Colonic mucosa (tissue), 4 donors: ENCODE measurements at places on chromosomes 7 and 10. TPM values are rescaled to one million over a fixed set of nuclear protein-coding genes. Genes with fewer than 3 reads are reported as not detected.

DNA sequence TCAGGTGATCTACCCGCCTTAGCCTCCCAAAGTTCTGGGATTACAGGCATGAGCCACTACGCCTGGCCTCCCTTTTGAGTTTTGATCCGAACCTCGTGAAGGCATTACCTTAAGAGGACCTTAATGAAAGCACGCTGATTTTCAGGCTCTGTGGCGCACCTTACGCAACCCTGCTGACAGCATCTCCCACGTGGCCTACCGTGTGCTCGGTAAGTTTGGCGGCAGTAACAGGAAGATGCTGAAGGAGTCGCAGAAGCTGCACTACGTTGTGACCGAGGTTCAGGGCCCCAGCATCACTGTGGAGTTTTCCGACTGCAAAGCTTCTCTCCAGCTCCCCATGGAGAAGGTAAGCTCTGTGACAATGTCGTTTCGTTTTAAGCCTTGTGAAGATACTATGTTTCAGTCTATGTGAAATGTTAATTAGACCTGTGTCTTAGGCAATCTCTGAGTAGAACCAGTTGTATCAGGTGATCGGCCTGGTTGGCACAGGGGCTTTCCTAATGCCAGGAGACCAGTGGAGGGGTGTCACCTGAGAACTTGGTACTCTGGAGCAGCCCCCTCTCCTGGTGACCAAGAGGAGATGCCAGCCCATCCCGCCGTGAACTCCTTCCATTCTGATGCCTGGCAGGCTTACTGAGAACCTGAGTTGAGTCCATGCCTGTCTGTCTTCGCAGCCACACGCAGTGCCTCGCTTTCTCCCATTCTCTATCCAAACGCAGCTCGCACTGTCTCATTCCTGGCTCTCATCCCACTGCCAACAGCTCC, 43.5 kb downstream of the TRRAP start:
- no peak overlapping the region for H3K4me3 ChIP-seq
- peaks cover 20% of the 10 kb centered on the region for H3K36me3 ChIP-seq
- H3K4me1 ChIP-seq, result no peaks in the 10 kb centered on the region

DNA sequence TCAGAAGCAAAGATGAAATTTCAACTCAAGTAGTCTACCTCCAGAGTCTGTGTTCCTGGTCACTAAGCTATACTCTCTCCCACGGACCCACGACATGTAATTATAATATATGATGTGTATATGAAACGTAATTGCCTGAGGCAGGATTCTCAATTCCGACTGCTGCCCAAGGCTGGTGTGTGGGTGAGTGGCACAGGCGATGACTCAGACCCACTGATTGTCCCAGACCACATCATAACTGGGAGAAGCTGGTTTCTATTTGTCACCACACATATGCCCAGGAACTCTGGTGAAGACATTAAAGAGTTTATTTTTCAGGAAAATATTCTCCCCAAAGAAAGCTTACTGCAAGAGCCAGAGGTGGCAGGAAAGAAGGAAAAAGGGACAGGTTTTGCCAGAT, 219.3 kb downstream of the JAZF1 start:
- no peak overlapping the region for H3K4me3 ChIP-seq
- H3K27me3 ChIP-seq, result no peaks in the 10 kb centered on the region
- DNase-seq, result no peak
- H3K36me3 ChIP-seq, result no peaks in the 10 kb centered on the region

- no peak overlapping the region for H3K27ac ChIP-seq
- H3K36me3 ChIP-seq, result no peaks in the 10 kb centered on the region
- no peak overlapping the region for H3K4me3 ChIP-seq
- DNase-seq, result no peak
- no peaks in the 10 kb centered on the region for H3K27me3 ChIP-seq
These were observed 77.0 kb upstream of the SEMA3A start for GRCh38 chr7:84271543-84271942.

RELN gene
- total RNA-seq, result 1.4 TPM

VSTM4 gene
- total RNA-seq, result 3.1 TPM

GRCh38 chr10:51567271-51567670, 132.1 kb downstream of the CSTF2T start:
- no peaks in the 10 kb centered on the region for H3K4me1 ChIP-seq
- no peak overlapping the region for H3K4me3 ChIP-seq
- H3K27me3 ChIP-seq, result no peaks in the 10 kb centered on the region
- H3K36me3 ChIP-seq, result no peaks in the 10 kb centered on the region
- no peak overlapping the region for H3K27ac ChIP-seq
- DNase-seq, result no peak

GRCh38 chr10:125002423-125003145, 60.7 kb downstream of the ZRANB1 start:
- DNase-seq, result no peak
- H3K27ac ChIP-seq, result no peak overlapping the region
- no peaks in the 10 kb centered on the region for H3K4me1 ChIP-seq
- H3K27me3 ChIP-seq, result no peaks in the 10 kb centered on the region
- no peak overlapping the region for H3K4me3 ChIP-seq

DNA sequence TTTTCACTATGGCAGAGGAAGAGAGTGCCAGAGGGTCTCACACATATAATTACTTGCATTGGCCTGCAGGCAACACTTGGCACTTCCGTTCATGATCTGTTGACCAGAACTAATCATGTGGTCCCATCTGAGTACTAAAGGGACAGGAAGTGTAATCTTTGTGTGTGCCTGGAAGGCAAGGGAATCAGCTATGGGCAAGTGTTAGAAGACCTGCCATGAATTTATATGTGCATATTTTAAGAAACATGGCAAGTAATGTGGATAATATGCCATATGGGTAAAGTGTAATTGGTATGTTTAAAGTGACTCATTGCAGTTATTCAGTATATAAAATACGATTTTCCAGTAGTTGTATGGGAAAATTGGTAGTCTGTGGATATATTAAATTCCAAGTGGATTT, 46.1 kb downstream of the CCSER2 start:
- H3K27me3 ChIP-seq, result no peaks in the 10 kb centered on the region
- no peaks in the 10 kb centered on the region for H3K36me3 ChIP-seq
- no peak for DNase-seq
- H3K27ac ChIP-seq, result no peak overlapping the region
- no peak overlapping the region for H3K4me3 ChIP-seq
- no peaks in the 10 kb centered on the region for H3K4me1 ChIP-seq

- no peak overlapping the region for H3K4me3 ChIP-seq
- DNase-seq, result no peak
- no peaks in the 10 kb centered on the region for H3K4me1 ChIP-seq
- no peaks in the 10 kb centered on the region for H3K27me3 ChIP-seq
- H3K36me3 ChIP-seq, result no peaks in the 10 kb centered on the region
These were observed 87.0 kb downstream of the ADK start for GRCh38 chr10:74238031-74238431.

- no peaks in the 10 kb centered on the region for H3K4me1 ChIP-seq
- H3K27ac ChIP-seq, result no peak overlapping the region
- H3K4me3 ChIP-seq, result no peak overlapping the region
These were observed 17.7 kb downstream of the CHST3 start for GRCh38 chr10:71981876-71982230.

WDFY4 gene
- total RNA-seq, result 1.5 TPM

PLXNA4 gene
- total RNA-seq, result 0.15 TPM
